Activated T-cell treated with anti-CD3 and anti-CD28 coated beads, Interleukin-2, amount 50 U/mL, for 4 hours (primary cell): ENCODE measurements at places on chromosomes 16 and 17. TPM values are rescaled to one million over a fixed set of nuclear protein-coding genes. Genes with fewer than 3 reads are reported as not detected.

CUEDC1 gene
- total RNA-seq: 0.63 TPM

DNA sequence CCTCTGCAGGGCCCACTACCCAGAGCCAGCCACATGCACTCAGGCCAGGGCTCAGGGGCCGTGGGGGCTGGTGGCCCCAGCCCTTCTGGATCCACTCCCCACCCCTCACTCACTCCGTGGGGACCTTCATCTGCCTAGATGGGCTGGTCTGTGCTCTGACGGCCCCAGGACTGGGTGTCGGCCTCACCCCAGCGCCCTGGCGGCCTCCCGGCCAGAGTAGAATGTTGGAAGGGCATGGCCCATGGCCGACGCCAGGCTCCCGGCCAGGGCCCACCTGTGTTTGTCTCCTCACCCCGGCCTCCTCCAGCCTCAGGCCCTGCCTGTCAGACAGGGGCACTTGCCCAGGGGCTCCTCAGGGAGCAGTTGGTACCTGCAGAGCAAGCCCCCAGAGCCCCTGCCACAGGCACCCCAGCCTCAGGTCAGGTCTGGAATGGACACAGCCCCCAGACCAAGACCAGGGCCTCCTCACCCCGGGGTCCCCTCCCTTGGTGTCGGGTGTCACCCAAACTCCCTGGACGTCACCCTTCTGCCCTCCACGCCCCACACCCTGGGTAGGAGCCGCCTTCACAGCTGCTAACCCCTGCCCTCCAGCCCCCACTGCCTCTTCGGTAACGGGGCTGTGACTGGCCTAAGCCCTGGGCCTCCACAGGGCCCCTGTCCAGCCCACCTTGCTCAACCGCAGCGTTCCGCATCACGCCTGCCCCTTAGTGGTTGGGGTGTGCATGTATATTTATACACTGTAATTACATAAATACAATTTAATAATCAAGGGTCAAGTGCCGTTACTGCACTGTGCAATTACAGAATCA, 3.0 kb upstream of the CDH15 start:
- DNase-seq: no peak

- DNase-seq: no peak
Measured at GRCh38 chr17:39625198-39625785, 1.5 kb upstream of the PPP1R1B start.

DNA sequence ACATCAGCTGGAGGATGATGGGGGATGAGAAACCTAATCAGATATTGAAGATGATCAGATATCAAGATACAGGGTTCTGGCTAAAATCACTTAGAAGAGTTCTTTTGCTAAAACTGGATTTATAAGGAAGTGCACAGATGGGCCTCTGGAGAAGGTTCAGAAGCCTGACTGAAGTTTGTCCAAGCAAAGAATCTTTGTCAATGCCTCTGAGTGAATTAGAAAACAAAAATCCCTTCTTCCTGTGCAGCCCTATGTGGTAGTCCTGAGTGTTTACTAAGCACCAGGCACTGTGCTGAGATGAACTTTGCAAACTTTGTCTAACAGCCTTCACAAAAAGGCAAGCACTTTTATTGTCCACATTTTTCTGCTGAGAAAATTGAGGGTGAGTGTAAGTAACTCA, 11.4 kb upstream of the CENPV start:
- DNase-seq: no peak

DNA sequence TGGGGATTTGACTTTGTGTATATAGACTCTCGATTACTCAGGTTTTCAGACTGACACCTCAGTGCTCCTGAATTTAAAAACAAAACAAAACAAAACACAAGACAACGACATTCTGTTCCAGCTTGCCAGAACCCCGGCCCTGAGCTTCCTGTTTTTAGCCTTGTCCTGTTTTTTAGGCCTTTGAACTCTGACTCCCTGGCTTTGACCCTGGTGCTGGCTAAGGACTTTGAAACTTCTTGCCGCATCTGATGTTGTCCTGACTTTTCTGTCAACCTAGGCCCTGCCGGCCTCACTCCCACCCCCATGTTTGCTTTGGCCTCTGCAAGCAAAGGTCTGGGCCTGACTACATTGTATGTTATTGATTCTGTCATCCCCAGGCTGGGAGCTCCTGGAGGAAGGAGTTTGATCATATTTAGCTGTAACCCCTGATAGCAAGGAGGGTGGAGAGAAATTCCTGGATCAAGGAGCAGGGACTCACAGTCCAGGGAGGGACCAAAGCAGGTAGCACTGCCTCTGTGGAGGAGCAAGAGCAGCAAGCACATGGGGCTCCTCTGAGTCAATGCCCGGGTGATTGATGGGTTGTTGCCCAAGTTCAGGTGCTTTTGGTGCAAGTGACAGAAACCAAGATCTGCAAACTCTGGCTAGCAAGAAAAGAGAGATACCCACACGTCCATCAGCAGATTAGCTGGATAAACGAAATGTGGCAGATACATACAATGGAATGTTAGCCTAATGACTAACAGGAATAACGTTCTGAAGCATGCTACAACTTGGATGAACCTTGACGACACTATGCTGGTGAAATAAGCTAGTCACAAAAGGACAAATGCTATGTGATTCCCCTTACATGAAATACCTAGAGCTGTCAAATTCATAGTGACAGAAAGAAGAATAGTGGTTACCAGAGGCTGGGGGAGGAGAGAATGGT, 7.7 kb downstream of the CCL16 start:
- DNase-seq: no peak

DNA sequence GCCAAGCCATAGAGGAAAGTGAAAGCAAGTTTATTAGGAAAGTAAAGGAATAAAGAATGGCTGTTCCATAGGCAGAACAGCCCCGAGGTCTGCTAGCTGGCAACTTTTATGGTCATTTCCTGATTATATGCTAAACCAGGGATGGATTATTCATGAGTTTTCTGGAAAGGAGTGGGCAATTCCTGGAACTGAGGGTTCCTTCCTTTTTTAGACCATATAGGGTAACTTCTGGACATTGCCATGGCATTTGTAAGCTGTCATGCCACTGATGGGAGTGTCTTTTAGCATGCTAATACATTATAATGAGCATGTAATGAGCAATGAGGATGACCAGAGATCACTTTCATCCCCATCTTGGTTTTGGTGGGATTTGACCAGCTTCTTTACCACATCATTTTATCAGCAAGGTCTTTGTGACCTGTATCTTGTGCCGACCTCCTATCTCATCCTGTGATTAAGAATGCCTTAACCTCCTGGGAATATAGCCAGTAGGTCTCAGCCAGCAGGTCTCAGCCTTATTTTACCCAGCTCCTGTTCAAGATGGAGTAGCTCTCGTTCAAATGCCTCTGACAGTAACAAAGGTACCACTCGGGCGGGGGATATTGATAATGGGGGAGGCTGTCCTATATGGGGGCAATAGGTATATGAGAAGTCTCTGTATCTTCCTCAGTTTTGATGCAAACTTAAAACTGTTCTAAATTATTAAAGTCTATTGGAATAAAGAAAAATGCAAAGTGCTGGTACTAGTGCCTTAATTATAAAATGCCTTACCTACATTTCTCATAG, 38.9 kb upstream of the HELZ start:
- DNase-seq: no peak
